LHCN-M2 (cell line): ENCODE measurements at places on chromosomes 1 and 21.

GRCh38 chr1:97778718-97779117 is 142.1 kb downstream of the DPYD start:
- DNase-seq: peak; percentile 17

DNA sequence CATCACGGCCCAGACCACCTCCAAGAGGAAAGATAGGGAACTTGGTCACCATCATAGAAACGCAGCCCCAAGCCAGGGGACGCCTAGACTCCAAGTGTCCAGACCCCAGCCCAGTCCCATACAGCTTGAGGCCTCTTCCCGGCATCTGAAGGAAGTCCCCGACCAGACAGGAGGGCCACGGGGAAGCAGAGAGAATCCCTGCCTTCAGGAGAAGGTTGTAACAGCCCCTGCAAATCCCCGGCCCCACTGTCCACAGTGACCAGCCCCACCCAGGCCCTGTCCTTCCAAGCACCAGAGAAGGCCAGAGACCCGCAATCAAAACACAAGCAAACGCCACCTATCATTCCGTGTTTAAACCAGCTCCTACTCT is 1.7 kb downstream of the SLC19A1 start:
- no peak for DNase-seq

- DNase-seq: no peak
Observed at GRCh38 chr1:172628401-172628800, 30.5 kb upstream of the FASLG start.

DNA sequence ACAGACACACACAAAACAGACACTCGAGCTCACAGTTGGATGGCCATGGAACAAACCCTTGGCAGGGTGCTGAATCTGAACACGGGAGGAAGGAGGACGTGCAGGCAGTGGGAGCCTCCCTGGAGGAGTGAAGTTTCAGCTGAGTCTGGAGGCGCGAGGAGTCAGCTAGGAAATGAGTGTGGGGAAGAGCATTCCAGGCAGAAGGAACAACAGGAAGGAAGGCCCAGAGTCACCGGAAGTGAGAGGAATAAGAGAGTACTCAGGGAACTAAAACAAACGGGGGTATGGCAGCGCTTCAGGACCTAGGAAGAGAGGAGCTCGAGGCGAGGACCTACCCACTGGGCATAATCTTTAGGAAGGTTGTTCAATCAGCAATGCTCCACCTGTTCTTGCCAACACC is 137.3 kb downstream of the SYF2 start:
- no peak for DNase-seq

DNA sequence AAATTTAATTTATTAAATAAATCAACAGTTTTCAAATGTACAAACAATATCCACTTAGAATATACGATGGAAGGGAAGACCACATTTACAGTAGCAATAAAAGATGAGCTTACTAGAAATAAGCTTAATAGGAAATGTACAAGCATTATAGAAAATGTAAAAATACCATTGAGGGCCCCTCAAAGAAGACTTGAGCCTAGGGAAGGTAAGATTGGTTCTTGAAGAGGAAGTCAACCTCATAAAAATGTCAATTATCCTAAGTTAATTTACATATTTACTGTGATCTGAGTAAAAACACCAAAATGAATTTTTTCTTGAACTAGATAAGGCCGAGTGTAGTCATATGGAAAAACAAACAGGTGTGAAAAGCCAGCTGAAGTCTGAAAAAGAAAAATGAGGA is 39.7 kb upstream of the TRIM67 start:
- no peak for DNase-seq
